ENCODE measurements at places on chromosomes 7 and 10.

GRCh38 chr10:29840516-29841276, 205.9 kb upstream of the SVIL start:
- no peak for DNase-seq

DNA sequence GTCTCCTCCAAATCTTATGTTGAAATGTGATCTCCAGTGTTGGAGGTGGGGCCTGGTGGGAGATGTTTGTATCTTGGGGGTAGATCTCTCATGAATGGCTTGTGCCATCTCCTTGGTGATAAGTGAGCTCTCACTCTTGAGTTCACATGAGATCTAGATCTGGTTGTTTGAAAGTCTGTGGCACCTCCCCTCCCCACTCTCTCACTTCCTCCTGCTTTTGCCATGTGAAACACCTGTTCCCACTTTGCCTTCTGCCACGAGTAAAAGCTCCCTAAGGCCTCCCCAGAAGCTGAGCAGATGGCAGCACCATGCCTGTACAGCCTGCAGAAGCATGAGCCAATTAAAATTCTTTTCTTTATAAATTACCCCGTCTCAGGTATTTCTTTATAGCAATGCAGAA, 23.5 kb downstream of the TMEM229A start:
- no peak for DNase-seq

DNA sequence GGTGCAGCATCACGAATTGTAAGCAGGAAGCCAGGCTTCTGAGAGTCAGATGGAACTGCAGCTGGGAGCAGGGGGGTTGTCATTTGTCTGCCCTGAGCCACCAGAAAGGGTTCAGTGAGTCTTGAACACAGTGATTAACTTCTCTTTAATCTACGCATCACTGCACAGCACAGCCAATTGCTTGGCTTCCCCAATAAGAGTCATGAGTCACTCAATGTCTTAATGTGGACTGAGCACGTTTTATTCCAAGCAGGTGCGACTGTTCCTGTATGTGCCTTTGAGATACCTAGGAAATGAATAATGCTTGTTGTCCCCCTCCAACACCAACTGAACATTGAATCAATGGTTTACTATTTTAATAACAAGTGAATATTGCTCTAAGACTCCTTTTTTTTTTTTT, 26.0 kb upstream of the PLEKHA1 start:
- DNase-seq, result no peak

DNA sequence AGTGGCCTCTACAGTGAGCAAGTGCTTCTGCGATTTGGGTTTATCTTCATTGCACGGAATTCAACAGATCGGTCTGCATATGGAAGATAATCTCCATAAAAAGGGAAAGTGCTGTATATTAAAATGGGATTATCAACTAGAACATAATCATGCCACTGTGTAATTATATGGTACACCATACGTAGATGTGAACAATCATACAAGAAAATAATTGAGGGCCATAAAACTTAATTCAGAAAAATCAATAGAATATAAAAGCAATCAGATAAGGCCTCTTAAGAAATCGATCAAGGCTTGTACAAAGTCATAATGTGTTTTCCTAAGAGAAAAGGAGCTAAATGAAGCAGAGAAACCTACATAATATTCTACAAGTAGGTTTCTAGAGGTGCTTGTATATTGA, 157.5 kb upstream of the MGMT start:
- no peak for DNase-seq

DNA sequence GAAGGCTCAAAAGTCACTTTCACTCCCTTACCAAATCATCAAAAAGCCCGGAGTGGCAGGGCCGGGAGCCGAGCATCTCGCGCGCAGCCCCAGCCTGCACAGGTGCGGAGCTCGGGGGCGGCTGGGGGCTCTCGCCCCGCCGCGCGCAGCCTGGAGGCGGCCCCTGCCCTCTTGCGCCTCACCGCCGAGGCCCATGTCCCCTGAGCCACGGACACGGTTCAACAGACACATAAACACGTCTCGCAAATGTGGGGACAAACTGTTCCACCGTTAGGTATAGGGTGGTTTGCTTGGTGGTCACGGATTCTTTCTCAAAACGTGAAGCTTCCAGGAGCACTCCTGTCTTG, 700 bp downstream of the GSAP start:
- no peak for DNase-seq

GRCh38 chr10:121844537-121844936, 83.3 kb downstream of the ATE1 start:
- no peak for DNase-seq

Data from T1000 (cell line).